NCI-H1417 treated with DMSO at 0.1 percent for 48 hours (cell line): ENCODE measurements at places on chromosomes 7 and 10.

DNA sequence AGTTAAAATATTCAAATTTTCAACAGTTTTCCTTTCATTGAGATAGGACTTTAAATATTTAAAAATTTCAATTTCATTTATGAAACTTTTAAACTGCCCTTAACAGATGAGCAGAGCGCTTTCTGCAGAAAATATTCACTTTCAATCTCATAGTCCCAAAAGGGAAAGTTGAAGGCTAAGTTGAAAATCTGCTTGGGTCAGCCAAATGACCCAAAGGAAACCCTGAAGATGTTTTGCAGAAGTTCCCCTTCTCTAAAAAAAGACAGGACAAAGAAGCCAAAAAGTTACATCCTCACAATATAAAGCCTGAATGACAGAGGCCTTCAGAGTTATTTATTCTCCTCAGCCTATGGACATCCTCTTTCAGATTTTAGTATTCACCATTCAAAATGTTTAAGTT lies 17.6 kb upstream of the SCIN start:
- DNase-seq = no peak

DNA sequence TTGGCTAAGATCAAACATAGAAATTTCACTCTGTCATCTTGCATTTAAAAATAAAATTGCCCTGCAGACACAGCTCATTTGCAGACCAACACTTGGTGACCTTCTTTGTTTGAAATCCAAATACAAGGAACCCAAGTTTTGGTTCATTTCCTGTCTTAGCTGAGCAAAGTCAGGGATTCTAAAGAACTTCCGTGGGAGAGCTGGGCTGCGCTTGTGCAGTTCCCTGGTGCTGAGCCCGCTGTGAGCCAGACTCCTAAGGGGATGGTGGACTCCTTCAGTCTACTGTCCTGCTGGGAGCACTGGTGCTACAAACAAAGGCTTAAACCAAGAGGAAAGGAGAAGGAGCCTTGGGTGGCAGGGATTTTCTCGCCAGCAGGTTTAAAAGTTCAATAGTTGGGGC lies 60.0 kb downstream of the MYOF start:
- DNase-seq = no peak

DNA sequence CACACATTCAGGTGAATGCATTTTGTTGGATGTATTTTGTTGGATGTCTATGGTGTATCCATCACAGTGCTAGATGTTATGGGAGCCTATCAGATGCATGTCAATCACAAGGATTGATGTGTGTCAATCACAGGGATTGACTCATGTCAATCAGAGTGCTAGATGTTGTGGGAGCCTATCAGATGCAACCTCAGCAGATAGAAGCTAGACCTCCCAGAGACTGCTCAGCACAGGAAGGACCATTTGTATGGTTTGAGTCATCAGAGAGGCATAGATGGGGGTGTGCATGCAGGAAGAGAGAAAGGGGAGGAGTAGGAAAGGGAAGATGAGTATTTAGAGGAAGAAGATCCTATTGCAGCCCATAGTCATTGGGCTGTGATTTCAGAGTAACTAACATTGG lies 48.3 kb upstream of the PITRM1 start:
- DNase-seq = no peak

GRCh38 chr10:92832998-92833650 lies 15.2 kb upstream of the EXOC6 start:
- no peak for DNase-seq

- DNase-seq = no peak
Measured at GRCh38 chr10:132938472-132939339, 3.7 kb downstream of the CFAP46 start.

GRCh38 chr7:134778941-134779740 lies at the start of gene CALD1:
TSS of gene CALD1 (plus strand) at chr7:134779634. CDS start at chr7:134867734, 88,100 bp downstream.
- no peak for DNase-seq

- DNase-seq = no peak
Measured at GRCh38 chr10:132063432-132063831, 2.3 kb upstream of the JAKMIP3 start.

DNA sequence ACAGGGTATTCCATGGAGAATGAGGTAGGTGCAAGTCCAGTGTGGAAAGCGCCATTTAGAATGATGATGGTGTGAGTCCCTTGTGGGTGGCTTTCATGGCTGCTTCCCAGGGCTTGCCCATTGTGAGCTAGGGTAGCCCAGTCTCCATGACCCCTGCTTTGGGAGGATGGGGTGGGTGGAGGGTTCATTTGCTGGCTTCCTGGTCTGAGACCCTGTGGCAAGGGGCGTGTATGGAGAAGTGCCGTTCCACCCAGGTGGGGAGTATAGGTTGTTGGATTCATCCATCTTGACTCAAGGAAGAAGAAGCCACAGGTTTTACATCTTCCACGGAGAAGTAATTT lies 27.7 kb downstream of the CCM2 start:
- DNase-seq = no peak

- DNase-seq = no peak
Measured at GRCh38 chr10:129335942-129336341, 131.1 kb upstream of the MGMT start.

- DNase-seq = no peak
Measured at GRCh38 chr7:41915871-41916270, 213.0 kb upstream of the INHBA start.

DNA sequence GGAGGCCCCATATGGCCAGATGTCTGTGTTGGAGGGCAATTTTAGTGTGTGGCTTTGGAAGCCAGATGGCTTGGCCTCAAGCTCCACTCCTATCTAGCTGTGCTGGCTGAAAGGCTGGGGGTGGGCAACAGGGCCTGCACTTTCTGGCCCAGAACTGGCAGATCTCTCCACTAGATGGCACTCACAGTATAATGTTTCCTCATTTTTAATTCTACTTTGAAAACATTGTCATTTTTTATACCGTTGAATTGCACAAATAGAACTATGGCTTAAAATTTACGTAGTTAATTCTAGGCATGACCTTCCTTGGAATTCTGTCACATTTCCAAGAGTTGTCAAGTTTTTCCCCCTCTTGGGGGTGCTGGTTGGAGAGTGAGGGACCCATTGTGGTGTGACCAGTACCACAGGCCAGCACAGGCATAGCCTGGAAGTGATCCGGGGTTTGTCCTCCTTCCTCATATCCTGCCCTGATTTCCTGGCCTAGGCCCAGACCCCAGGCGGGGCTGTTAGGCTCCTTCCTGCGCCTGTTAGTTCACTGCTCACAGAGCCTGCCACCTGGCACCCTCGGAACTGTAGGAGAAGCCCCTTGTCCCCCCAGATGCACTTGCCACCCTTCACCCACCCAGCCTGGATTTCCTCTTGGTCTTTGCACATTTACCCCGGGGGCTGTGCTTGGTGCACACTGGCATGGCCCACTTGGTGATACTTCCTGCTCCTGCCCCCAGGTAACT lies 52.8 kb downstream of the ARHGAP22 start:
- DNase-seq = peak; percentile 0

DNA sequence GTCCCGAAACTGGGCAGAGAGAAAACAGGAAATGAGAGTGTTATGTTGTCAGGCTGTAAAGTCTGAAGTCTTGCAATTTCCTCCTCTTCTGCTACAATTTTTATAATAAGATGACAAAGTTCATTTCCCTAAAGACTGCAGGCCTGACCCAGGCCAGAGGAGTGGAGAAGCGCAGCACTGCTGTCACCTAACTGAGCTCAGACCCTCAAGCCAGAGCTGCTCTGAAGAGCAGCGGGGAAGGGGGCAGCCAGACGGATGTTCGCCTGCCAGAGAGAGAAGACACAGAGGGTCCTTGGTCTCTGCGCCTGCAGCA lies 12.6 kb upstream of the AOAH start:
- no peak for DNase-seq

- DNase-seq = peak; percentile 26
Measured at GRCh38 chr7:12771378-12771877, 84.0 kb downstream of the ARL4A start.

- no peak for DNase-seq
Measured at GRCh38 chr7:2792235-2792634, 51.9 kb downstream of the GNA12 start.

GRCh38 chr7:33012364-33012763 lies 50.2 kb downstream of the NT5C3A start:
- DNase-seq = no peak

- DNase-seq = no peak
Measured at GRCh38 chr10:6624392-6624791, 44.3 kb upstream of the PRKCQ start.

DNA sequence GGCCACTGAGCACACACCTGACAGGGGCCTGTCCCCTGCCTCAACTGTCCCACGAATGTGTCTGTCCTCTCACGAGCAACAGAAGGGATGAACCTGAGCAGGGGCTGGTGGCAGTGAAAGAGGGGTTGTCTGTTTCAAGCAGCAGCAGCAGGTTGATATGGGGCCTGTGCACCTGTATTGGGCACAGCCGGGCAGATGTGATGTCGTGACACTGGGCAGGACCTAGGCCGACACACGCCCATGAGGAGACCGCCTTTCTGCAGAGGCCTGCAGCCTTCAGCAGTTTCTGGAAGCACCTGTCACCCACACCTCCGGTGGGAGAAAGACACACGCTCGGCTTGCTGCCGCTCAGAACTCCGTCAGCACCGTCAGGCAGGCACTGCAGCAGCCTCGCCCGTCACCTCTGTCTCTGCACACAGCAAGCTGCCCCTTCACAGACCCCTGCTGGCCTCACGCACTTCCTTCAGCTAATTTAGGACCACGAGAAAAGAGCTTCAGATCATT lies 48.5 kb downstream of the AMZ1 start:
- no peak for DNase-seq

GRCh38 chr10:117096599-117097201 lies 41.4 kb downstream of the VAX1 start:
- DNase-seq = no peak

DNA sequence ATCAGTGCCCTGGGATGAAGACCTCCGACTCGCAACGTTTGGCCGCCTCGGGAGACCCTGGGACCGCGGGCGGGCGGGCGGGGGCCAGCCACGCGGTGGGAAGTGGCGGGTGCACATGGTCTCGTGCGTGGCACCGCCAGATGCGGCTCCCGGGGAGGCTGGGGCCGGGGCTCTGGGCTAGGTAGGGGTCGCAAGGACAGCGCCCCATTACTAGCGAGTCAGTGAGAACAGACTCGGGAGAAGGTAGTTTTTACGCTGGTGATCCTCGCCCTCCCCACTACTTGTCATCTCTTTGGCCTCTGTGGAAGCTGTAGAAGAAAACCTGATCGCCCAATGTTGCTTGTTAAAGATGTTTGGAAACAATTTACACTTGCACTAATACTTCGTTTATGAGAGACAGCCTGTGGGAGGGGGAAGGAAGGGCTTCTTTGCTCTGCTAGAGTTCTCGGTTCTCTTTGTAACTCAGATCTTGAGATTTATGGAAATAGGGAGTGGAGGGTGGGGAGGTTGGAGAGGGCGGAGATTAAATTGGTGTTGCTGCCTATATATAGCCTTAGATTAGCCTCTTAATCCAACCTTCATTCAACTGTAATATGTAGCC lies 591 bp downstream of the BZW2 start:
- DNase-seq = peak; percentile 21

GRCh38 chr10:101041252-101041761 lies 10.3 kb downstream of the SFXN3 start:
- DNase-seq = no peak

- no peak for DNase-seq
Measured at GRCh38 chr7:155471718-155472117, 13.8 kb downstream of the EN2 start.

DNA sequence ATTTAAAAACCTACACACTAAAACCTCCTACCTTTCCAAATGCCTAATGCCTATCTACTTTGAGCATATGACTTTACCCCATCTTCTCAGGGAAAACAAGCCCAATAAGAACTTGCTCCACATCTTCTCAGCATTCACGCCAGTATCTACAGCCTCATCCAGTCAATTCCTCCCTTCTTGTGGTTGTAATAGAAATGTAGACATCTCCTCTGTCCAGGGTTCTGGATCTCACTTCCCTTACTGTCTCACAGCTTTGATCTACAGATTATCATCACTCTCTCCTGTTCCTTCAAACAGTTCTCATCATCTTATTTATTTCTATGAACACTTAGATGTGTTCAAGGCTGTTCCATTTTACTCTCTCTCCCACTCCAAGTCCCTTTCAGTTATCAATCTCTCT lies 70.4 kb upstream of the NOBOX start:
- no peak for DNase-seq

DNA sequence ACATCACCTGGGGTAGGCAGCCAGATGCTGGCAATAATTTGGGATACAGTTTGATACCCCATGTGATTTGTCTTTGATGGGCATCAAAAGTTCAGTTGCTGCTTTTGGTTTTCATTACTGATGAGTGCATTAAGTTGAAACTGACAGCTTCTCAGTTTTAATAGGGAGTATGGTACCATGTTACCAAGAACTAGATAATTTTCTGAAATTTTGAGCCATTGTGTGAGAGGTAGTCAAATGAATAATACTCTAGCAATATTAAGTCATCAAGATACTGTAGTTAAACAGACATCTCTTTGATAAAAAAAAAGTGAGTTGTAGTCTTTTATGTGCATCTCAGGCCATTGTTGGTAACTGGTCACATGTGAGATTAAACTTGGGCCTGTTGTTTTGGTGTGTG lies 71.5 kb downstream of the ST7 start:
- no peak for DNase-seq

GRCh38 chr7:91651986-91652385 lies 228.5 kb downstream of the MTERF1 start:
- DNase-seq = no peak

DNA sequence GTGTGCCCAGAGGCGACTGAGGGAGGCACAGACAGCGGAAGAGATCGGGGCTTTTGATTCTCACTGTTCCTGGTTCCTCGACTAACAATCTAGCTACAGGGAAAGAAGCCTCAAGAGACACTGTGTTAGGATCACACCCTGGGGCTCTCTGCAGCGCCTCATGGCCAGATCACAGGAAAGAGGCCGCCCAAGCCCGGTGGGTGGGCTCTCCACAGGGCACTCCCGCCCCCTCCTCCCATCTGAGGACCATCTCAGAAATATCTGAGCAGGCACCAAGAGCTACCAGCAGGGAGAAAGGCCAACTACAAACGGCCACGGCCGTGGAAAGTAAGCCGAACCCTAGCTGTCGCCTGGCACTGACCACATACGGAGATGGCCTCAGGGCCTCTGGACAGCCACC lies 224.2 kb downstream of the MLLT10 start:
- DNase-seq = no peak

GRCh38 chr10:17841050-17841449 lies 31.9 kb downstream of the MRC1 start:
- DNase-seq = no peak

DNA sequence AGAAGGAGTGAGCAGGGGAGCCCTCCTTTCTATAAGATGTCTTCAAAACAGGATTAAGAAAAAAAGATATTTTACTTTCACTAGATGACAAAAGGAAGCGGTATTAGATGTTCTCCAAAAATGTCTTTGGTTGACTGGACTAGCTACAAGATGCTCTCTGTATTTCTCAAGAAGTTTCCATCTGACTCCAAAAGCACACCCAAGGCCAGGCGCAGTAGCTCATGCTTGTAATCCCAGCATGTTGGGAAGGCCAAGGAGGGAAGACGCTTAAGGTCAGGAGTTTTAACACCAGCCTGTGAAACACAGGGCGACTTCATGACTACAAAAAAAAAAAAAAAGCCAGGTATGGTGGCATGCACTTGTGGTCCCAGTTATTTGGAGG lies 84.5 kb downstream of the PIP4K2A start:
- DNase-seq = no peak

- DNase-seq = no peak
Measured at GRCh38 chr7:151386301-151387160, 23.3 kb downstream of the WDR86 start.
